ENCODE measurements at places on chromosomes 12 and 14.

DNA sequence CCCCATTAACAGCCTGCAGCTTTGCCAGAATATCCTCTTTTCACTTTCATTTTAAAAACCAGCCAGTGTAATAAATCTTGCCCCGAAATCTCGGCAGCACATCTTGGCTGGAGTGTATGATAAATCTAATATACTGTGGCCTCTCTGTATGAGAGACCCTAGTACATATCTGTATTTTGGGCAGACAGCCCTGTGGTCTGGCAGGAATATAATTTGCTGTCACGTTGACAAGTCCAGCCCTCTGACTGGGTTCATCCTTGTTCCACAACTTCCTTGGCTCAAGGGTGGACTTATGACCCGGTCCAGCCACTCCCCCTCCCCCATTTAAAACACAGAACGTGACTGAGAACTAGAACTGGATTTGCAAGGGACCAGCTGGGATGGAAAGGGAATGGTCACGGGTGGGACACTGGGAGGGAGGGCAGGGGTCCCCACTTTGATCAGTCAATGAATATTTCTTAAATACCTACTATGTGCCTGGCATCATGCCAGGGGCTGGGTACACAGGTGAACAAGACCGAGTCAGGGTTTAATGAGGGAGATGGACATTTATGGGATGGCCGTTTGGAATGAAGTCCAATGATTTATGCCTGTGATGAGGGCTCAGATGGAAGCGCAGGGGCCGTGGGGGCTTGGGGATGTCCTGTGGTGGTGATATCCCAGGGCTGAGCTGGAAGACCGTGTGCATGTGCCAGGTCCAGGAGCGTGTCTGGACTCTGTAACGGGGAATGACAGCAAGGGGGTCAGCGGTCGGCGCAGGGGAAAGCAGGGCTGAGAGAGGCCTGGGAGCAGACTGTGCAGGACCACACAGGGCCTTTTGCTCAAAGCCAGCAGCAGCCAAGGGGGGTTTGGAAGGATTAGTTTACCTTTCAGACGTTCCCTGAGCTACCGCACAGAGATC is 190.5 kb downstream of the PHETA1 start:
- DNase-seq, result no peak

DNA sequence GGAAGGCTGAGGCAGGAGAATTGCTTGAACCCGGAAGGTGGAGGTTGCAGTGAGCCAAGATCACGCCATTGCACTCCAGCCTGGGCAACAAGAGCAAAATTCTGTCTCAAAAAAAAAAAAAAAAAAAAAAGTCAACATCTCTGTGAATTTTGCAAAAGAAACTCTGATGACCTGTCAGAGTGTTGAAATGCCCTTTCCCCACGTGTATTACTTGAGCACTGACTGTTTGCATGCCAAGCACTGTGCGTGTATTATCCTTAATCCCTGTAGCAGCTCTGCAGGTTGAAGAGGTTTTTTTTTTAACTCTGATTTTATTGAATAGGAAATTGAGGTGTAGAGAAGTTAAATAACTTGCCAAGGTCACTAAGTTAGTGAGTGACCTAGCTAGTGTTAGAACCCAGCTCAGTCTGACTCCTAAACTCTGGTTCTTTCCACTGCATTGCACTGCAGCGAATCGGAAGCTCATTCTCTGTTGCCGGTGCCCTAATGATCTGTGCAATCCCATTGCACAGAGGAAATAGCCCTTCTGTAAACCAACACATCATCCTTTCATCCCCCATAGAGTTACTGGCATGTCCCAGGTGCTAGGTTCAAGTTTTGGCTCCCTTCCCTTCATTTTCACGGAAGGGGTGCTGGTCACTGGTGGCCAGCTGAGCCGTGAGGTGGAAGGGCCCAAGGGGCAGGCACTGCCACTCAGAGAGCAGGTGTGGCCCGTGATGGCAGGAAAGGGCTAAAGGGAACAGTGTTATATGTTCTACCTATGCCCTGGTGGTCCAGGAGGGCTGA is 122.3 kb downstream of the EML1 start:
- no peak for DNase-seq

DNA sequence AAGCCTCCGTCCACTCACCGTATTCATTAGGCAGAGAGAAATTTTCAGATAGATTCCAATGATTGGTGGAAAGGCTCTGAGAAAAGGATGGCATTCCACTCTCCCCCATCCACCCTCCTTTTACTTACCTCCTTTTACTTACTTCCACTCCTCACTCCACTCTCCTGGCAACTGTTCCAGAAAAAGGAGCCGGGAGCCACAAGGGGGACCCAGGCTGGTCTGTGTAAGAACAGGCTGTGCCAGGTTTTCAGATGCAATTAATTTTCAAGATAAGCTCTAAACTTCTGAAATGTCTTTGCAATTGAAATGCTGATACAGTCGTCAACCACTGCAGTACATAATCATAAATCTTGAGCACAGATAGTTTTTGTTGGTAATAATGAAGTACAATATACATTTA is 248.8 kb downstream of the ANO6 start:
- no peak for DNase-seq

GRCh38 chr12:92398565-92399309 is 253.1 kb upstream of the BTG1 start:
- no peak for DNase-seq

- no peak for DNase-seq
Measured at GRCh38 chr14:100671906-100672305, 54.8 kb upstream of the DLK1 start.

GRCh38 chr12:19707948-19708409 is 268.7 kb downstream of the AEBP2 start:
- DNase-seq, result no peak

GRCh38 chr12:32600681-32601080 is 78.4 kb upstream of the DNM1L start:
- DNase-seq, result no peak

DNA sequence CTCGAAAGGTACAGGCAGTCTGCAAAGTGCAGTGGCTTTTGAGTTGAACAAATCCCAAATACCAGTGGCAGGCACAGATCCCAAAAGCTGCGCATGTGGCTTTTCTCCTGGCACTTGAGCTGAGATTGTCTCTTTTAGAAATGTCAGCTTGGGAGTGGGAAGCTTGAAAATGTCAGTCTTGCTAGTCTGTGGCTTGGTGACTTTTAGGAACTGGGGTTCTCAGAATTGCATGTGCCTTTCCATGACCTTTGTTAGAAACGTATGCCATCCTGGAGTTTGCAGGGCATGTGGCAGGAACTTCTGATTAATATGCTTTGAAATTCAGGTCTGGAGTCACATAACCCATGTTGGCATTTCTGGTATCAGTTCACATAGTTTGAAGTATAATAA is 182.1 kb downstream of the CHST11 start:
- DNase-seq, result no peak

GRCh38 chr14:96811985-96812667 is 14.9 kb downstream of the VRK1 start:
- DNase-seq, result no peak

DNA sequence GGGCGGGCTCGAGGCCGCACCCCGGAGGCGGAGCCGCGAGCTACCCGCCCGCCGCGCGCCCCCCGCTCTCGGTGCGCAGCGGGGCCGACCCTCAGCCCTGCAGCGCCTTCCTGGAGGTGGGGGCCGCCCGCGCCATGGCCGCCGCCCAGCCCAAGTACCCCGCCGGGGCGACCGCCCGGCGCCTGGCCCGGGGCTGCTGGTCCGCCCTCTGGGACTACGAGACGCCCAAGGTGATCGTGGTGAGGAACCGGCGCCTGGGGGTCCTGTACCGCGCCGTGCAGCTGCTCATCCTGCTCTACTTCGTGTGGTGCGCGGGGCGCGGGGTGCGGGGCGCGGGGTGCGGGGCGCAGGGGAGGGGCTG is at the start of gene P2RX2:
Gene P2RX2, plus strand, starts transcription at position 94 of the 361 bp plus-strand sequence. Its CDS starts 41 bp downstream, at position 135.
- no peak for DNase-seq

DNA sequence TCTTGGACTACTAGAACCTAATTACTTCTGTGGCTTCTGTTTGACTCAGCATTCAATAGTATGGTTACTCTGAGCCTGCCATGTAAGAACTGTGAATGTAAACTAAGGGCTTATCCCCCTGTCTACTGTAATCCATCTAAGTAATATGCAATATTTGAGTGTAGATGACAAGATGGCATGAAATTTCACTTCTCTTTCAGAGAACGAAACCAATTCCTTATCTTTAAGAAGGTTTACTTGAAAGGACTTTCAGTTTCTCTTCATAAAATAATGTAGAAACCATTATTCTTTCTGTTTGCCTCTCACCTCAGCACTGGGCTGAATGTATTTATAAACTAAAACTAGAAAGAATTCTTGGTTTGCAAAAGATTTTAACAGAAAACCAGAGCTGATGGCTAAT is 60.4 kb upstream of the ARID2 start:
- DNase-seq, result no peak

DNA sequence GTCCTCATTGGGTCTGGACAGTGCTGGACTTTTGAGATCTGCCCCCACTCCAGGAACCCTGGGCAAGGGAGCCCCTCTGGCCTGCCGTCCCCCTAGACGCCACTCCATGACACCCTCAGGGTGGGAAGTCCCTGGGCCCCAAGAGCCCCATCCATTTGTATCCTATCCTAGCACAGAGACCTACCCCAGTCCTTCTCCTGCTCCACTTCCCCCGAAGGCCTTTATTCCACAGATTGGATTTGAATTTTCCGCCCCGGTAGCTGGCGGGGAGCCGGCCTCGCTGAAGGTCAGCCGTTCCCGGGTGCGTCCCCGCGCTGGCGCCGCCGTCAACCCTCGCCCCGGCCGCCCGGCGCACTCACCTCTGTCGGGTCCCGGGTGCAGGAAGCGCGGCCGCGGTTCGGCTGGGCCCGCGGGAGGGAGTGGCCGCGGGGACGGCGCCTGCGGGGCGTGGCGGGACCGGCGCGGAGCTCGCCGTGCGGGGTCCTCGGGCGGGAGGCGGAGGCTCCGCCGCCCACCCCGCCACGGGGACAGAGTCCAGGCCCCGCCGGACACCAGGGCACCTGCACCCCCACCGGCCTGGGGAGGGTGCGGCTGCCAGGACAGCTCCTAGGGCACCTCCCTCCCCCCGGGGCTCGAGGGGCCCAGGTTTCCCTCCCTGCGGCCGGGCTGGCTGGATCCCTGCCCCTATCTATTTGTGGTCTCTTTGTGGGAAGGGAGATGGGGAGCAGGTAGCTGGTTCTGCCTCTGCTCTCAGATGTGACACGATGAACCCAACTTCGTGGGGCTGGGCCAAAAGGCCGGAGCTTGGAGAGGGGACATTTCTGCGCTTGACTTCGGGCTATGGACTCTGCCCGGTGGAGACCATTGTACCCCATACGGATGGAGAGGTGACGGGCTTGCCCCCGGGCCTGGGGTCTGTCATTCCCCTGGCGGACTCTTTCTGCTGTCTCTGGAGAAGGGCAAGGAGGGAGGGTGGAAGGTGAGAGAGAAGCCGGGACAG is 19.9 kb upstream of the GPR68 start:
- DNase-seq, result no peak

- DNase-seq, result no peak
Measured at GRCh38 chr12:1529228-1529861, 65.0 kb downstream of the FBXL14 start.

DNA sequence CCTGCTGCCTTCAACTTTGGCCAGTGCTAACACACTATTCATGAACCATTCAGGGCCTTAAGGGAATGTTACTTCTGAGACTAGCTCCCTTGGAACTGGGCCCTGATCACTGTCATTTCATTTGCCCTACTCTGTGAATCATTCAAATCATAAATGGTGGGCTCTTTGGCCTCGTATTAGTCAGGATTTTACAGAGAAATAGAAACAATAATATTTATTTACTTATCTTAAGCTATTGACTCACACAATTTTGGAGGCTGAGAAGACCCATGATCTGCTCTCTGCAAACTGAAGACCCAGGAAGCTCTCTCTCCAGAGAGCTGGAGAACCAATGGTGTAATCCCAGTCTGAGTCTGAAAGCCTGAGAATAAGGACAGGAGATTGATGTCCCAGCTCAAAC is 398.5 kb downstream of the LRIG3 start:
- no peak for DNase-seq

DNA sequence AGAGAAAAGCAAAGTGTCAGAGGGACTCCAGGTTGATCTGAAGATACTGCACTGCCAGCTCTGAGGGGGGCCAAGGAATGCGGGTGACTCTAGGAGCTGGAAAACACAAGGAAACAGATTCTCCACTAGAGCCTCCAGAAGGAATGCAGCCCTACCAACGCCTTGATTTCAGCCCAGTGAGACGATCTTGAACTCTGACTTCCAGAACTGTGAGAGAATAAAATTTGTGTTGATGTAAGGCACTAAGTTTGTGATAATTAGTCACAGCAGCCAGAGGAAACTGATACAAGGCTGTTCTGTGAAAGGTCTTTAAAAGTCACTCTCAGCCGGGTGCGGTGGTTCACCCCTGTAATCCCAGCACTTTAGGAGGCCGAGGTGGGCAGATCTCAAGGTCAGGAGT is 34.2 kb downstream of the CKAP4 start:
- DNase-seq, result no peak

GRCh38 chr12:105224399-105224798 is 11.6 kb downstream of the APPL2 start:
- no peak for DNase-seq

- DNase-seq, result no peak
Measured at GRCh38 chr12:119005085-119005484, 23.7 kb downstream of the SRRM4 start.

- DNase-seq, result no peak
Measured at GRCh38 chr12:119666226-119666795, 1.6 kb upstream of the PRKAB1 start.

- DNase-seq, result no peak
Measured at GRCh38 chr14:100802766-100803165, 23.2 kb upstream of the MEG3 start.

DNA sequence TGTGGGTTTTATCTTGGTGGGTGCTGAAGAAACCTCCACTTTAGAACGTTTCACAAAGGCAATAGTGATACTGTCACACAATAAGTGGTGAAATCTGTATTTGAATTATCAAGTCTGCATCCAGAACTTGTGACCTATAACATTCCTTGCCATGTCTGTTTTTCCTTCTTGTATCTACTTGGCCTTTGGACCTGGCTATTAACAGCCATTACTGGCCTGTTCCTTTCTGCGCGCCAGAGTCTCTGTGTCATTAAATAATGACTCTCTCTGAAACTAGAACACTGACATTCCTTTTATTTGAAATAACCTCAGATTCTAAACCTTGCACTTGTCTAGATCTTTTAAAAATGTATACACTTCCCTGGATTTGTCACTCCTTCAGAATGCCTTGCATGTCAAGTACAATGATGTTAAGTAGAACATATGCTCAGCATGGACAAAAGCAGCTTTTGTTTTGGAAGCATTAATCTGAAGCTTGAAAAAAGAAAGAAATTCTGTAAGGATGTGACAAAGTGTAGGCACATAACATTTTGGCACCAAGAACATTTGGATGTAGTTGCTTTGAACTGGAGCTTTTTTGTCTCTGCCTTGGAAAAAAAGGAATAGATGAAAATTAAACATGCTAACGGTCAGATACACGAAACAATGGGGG is 95.5 kb upstream of the RPL10L start:
- DNase-seq, result no peak

DNA sequence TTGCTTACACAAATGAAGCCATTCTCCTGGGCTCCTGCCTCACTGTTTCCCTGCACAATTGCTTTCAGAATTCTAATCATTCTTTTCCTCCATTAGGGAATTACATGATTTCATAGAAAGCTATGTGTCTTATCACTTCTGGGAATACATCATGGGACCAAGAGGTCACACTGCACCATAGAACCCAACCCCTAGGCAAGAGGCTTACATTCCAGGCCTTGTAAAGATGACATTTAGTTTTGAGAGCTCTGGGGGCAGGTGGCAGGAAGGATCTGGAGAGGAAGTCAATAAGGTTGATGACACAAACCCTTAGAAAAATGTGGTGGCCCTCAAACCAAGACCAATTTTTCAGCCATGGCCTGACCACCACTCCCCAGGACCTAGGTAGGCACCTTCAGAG is 57.1 kb downstream of the NUAK1 start:
- no peak for DNase-seq
